ENCODE measurements at places on chromosomes 2 and 18.

DNA sequence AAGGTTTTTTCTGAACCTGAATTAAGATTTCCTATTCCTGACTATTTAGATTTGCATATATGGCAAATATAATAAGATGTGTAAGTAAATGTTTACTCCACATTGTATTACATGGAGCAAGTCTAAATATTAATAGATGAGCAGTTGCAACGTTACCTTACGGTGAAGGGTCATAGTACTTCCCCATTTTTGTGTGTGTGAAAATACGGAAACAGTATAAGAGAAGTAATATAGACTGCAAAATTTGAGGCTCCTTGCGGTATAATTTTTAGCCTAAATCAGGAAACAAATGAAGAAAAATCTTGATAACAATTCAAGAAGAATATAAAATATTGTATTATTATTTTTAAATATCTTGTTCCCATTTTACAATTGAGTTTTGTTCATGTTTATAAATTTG, 434.2 kb downstream of the GRB14 start:
- no peak for DNase-seq

DNA sequence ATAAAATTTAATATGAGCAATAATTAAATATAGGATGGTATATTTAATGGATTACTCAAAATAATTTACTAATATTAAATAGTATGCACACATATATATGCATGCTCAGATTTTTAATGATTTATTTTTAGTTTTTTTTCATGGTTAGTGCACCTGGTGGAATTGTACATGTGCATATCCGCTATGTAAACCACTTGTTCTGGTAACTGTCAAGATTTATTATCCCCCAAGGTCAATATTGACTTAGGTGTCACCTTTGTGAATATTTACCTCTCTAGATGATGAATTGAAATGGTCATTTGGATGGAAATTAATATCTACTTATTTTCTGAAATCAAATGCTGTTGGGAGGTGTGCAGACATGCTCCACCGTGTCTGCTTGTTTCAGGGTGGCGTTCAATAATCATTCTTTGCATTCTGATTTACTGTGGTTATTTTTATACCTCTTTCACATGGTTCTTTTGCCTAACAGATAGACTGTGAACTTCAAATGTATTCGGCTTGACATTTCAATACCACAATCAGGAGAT, 14.7 kb downstream of the CNTNAP5 start:
- DNase-seq: no peak

GRCh38 chr2:128273469-128274081, 45.1 kb downstream of the HS6ST1 start:
- DNase-seq: no peak

GRCh38 chr18:30298769-30299168, 743.8 kb downstream of the DSC3 start:
- no peak for DNase-seq

DNA sequence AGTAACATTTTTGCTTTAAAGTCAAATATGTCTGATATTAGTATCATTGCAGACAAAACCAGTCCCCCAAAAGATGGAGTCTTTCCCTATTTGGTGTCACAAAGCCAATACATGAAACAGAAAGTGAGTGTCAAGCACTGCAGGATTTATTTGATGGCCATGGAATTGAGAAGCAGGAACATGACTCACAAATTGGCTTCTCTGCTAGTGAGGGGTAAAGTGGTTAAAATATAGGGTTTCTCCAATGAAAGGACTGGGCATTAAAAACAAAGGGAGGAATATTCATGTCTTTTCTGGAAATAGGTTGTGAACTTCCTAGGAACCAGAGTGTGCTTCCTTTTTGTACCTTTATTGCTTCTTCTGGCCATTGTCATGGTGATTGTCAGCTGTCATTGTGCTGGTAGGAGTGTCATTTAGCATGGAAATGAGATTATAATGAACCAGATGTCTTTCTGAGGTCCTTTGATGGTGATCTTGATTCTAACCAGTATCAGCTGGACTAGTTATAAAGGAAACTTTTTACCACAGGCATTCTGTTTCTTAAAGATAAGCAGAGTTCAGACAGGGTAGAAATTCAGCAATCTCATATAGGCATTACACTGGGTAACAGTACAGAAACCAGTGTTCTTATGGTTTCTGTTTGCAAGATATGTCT, 4.1 kb downstream of the REG1B start:
- DNase-seq: no peak

DNA sequence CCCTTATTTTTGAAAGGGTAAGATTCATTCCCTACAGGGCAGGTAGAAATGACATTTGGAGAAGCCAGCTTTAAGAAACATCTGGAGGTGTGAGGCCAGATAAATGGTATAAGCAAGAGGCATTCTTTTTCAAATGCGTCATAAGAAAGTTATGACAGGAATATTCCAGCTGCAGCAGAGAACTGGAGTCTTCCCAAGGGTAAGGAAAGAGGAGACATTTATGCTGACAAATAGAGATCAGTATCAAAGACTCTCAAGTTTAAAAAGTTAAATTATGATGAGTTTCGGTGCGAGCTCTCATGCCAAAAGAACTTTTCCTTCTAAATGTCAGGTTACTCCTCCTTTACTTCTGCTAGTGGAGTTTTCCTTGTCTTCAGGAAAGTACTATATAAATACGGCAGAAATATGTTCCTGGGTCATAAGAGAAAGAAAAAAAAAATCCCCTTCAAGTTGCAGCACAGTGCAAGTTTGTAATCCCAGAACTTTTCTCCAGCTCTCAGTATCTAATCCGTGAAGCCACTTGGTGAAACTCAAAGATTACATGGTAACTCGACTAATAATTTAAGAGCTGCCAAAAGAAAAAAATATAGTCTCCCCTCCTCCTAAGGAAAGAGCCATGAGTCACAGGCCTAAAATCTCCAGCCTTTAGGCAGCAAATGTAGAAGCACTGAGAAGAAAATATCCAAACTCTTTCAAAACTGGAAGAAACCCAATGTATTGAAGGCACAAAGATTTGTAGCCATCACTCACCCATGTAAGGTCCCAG, 428.1 kb downstream of the MEIS1 start:
- no peak for DNase-seq

GRCh38 chr2:143144813-143145455, 15.7 kb downstream of the ARHGAP15 start:
- no peak for DNase-seq

DNA sequence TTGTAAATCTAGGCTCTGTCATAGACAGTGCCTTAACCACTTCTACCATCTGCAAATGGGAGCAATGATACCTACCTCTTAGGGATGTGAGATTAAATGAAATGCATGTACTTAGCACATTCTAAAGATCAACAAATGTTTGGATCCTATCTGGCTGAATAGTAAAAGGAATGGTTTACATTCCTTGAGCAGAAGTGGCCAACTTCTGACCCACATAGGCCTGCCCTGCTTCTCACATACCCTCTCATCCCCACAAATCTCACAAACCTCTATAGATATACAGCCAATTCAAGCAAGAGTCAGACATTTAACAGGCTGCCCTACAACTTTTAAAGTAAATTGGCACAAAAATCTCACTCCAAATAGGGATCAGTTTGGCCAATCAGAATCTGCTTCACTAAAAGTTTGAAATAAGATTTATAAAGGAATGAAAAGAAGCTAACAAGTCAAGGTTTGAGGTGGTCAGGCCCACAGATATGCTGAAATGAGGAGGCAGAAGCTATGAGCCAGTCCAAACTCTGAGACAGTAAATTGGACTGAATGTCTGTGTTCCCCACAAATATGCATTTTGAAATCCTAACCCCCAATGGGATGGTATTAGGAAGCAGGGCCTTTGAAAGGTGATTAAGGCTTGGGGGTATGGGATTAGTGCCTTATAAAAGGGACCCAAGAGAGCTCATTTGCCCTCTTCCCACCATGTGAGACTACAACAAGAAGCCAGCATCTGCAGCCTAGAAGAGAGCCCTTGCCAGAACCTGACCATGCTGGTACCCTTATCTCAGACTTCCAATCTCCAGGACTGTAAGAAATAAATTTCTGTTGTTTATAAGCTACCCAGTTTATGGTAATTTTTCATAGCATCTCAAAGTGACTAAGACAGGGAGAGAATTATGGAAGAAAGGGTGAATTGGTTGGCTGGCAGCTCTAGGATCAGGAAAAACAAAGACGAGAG, 227.8 kb upstream of the RBMS1 start:
- no peak for DNase-seq

GRCh38 chr2:119795309-119796303, 35.9 kb downstream of the PTPN4 start:
- DNase-seq: no peak

DNA sequence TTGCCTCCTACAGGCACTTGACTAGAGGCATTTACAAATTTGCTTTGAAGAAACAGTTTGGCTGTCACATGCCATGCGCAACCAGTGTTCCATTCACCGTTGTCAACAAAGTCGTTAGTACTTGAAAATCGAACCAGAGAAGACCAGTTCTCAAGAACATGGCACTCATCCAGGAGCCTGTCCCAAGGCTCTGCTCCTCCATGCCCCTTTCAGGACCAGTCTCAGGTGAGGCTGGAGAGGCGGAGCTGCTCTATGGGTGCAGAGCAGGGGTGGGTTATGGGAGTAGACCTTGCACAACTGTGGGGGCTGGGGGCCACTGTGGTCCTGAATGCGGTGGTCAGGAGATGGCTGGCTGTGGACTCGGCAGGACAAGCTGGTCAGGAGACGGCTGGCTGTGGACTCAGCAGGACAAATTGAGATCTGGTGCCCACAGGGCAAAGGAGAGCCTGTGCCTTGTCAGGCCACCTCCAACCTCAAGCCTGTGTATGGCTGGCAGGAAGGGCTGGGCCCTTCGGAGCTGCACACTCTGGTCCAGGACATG, 12.3 kb upstream of the ATP9B start:
- no peak for DNase-seq

DNA sequence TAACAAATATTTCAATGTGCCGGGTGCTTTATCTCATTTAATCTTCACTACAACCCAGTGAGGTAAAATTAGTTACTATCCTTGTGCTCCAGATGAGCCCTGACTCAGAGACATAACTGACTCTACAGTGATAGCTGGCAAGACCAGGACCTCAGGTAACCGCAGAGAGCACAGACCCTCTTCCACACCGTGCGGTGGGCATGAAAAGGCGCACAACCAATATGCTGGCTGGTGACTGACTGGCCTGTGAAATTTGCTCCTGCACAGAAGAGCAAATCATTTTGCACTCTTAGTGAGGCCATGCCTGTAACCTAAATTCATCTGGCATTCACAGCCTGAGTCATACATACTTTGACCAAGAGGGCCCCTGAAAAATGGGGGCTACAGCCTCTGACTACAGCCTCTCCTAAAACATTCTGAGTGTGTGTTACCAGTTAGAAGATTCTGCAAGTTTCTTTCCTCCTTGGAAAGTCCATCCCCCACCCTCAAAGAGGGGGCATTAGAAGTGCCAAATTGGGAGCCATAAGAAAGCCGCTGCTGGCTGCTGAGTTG, 22.4 kb upstream of the MSGN1 start:
- no peak for DNase-seq

- DNase-seq: no peak
Measured at GRCh38 chr2:116979916-116980764, 834.4 kb upstream of the DDX18 start.

- DNase-seq: no peak
Measured at GRCh38 chr2:240782886-240783818, 36.9 kb downstream of the KIF1A start.

Data from stimulated activated CD4-positive, alpha-beta T cell treated with anti-CD3 and anti-CD28 coated beads, Interleukin-4, amount 100 ng/mL, for 4 hours (primary cell).